Cortex of kidney (tissue), 1 donor: ENCODE measurements at places on chromosomes 2 and 18.

- DNase-seq: no peak
These were observed 38.0 kb downstream of the TMX3 start for GRCh38 chr18:68676913-68677312.

DNA sequence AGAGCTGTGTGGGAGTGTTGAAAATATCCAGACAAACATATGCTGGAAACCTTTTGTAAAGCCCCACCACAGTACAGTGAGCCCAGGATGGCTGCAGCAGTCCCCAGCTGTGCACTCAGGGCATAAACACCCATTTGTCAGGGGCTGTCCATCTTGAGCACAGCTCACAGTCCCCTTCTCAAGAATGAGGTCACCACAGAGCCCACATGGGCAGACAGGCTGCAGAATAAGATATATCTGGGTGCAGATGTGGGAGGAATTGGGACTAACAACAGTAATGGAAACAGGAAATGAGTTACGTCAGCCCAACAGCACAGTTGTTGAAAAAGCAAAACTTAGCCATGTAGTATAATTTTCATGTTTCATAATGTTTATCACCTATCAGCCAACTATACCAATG is 219.6 kb downstream of the ETAA1 start:
- no peak for DNase-seq

- DNase-seq: no peak
These were observed 111.1 kb downstream of the MEP1B start for GRCh38 chr18:32300914-32301313.

DNA sequence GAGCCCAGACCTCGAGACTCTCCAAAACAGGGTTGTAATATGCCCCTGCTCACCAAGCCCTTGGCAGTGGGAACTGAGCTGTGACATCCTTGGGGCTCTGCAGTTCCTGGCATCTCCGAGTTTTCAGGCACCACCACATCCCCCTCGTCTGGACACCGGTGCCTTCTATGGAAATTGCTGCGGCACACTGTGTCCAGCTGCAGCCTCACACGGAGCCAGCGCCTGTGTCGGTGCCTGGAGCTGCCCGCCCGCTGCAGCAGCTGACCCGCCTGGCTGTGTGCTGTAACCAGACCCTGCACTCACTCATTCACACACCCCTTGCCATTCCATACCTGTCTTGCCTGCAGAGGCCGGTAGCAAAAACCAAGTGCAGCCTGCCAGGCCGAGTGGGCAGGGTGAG is 11.8 kb downstream of the IWS1 start:
- DNase-seq: no peak

GRCh38 chr2:42897358-42897757 is 105.0 kb upstream of the HAAO start:
- no peak for DNase-seq

- DNase-seq: no peak
These were observed 1.8 kb downstream of the PRKCE start for GRCh38 chr2:45653122-45653913.

DNA sequence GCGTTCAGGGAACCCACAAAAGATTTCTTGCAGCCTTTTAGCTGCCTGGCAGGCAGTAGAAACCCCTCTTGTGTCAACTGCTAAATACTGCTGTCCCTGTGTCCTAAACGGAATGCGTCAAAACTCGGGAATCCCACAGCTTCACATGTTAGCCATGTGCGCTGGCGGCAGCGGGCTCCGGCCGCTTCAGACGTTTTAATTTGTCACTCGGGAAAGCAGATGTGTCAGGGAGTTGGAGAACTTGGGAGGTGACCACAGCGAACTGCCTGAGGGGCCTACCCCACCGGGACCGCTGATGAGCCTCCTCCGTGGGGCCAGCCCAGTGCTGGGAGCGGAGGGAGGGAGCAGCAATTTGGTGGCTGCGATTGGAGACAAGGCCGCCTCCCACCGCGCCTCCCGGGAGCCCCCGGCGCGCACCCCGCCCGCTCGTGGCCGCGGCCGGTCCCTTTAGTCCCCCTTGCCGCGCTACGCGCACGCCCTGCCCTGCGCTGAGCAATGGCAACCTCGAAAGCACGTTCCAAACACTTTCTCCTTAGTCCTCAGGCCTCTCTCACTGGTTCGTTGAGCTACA is 146.1 kb upstream of the SATB2 start:
- no peak for DNase-seq

GRCh38 chr2:112141626-112142007 is 3.4 kb downstream of the FBLN7 start:
- no peak for DNase-seq

DNA sequence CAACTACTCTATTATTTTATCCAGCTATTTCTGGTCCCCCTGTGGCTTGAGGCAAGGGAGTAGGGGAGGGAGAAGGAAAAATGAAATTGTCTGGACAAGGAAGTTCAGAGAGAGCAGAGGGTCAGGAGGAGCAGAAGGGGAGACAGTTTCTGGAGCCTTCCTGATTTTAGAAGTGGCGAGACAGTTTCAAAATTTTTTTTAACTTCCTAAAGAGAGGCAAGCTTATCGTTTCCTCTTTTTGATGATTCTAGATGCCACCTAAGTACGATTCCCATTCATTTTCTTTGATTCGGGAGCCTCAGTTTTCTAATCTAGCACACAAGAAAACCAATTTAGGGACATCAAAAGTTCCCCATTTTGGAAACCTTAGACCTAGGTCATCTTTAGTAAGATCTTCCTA is 96.9 kb upstream of the B3GNT2 start:
- no peak for DNase-seq

DNA sequence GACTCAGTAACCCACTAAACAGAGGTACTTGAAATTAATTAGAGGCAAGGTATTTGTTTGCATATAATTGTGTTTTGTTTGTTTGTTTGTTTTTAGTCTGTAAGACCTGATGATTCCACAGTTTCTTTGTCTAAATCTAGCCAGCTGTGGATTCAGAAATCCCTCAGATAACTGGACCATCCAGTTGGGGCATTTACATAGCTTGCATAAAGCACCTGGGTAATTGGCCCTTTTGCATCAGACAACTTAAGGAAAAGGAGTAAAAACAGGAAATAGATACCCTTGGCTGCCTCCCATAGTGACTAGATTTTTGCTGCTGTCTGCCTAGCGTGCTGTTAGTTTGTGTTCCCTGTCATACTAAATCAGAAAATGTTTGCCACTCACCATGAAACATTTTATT is 46.6 kb upstream of the XIRP2 start:
- no peak for DNase-seq

GRCh38 chr2:144713410-144713809 is 193.5 kb upstream of the ZEB2 start:
- DNase-seq: no peak

DNA sequence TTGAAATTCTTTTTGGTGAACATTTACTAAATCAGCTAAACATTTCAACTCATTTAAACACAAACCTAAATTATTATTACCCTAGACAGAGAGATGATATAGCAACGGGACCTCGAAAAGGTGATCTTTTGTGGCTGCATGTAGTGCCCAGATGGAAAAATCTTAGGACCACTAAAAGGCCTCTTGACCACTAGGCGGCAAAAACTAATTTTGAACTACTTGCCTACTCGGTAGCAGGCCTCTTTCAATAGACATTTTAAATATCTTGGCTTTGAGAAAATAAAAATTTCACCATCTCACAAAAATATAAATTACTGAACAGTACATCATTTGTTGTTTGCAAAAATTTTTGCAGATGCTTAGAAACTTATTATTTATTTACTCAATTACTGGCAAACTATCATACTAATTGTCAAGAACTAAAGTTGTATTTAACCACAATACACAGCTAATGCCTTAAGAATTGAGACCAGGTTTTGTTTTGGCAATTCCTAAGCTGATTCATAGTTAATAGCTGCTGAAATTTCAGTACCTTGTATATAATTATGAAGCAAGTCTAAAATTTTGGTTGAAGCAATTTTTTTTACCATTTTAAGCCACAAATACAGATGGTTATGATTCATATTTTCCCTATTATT is 9.4 kb downstream of the COL3A1 start:
- no peak for DNase-seq

DNA sequence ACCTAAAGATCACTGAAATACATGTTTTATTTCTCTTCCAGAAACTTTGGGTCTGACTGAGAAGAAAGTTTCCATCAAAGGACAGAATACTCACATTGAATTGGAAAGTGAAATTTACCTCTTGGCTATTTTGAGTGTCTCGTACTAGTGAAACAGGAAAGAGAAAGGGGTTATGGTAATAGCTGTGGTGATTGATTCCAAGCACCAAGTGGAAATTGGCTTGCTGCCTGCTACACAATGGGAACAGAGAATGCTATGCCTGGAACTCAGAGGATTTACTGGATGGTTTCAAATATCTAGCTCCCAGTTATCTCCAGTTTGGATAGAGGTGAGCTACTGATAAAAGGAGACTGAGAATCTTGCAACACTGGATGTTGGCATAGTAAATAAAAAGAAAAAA is 492.8 kb upstream of the FSIP2 start:
- DNase-seq: no peak

DNA sequence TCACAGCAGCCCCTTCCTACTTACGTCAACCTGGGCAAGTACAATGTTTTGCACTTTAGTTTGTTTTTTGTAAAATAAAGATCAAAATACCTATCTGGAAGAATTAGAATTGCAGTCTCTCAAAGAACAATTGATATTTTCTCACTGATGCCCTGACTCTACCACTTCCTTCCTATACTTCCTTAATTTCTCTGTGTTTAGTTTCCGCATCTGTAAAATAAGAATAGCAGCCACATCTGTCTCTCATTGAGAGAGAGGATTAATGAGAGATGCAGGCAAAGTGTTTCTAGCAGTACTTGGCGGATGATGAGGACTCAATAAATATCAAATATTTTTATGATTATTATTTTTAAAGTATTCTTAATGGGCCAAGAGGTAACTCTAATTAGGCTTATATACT is 122.6 kb upstream of the PIEZO2 start:
- DNase-seq: no peak

GRCh38 chr2:189648846-189649509 is 12.3 kb upstream of the ASNSD1 start:
- DNase-seq: no peak

GRCh38 chr2:43214253-43214652 is 12.2 kb downstream of the ZFP36L2 start:
- DNase-seq: no peak

DNA sequence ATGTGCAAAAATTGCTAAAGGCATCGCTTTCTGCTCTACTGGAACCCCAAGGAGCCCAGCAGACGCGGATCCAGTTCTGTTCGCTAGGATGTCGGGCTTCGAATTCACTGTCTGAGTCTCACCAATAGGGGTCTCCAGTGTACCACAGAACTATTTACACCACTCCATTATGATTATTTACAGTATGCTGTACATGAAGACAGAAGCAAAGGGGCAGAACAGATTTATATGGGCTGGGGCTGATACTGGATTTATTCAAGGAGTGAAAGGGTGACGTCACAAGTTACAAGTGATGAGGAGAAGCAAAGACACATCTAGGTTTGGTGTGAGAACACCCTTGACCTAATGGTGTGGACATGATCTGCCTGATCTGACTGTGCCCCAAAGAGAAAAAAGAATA is 185.3 kb upstream of the ATP5MC3 start:
- no peak for DNase-seq

- DNase-seq: no peak
These were observed 781.1 kb downstream of the MBD2 start for GRCh38 chr18:53443336-53443735.

- DNase-seq: no peak
These were observed 26.3 kb downstream of the KIF3C start for GRCh38 chr2:25955869-25956535.

- DNase-seq: no peak
These were observed 87.2 kb upstream of the GALNT5 start for GRCh38 chr2:157170299-157170698.

DNA sequence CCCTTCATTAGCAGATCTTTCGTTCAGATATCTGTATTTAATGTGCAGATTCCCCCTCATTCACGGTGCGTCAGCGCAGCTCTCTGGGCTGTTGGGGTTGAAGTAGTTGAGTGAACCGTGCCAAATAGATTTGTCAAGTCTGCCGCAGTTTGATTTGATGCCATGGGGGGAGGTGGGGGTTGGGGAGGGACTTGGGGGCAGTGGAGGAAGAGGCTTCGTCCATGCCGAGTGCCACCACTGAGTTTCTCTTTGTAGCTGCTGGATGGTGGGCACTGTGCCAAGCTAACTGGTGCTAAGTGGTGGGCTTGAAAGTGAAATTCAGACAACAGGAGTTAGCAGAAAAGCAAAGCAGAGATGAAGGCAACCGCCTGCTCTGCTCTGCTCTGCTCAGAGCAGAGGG is 47.9 kb downstream of the NRP2 start:
- no peak for DNase-seq

GRCh38 chr2:20355131-20355530 is 4.5 kb upstream of the PUM2 start:
- no peak for DNase-seq

DNA sequence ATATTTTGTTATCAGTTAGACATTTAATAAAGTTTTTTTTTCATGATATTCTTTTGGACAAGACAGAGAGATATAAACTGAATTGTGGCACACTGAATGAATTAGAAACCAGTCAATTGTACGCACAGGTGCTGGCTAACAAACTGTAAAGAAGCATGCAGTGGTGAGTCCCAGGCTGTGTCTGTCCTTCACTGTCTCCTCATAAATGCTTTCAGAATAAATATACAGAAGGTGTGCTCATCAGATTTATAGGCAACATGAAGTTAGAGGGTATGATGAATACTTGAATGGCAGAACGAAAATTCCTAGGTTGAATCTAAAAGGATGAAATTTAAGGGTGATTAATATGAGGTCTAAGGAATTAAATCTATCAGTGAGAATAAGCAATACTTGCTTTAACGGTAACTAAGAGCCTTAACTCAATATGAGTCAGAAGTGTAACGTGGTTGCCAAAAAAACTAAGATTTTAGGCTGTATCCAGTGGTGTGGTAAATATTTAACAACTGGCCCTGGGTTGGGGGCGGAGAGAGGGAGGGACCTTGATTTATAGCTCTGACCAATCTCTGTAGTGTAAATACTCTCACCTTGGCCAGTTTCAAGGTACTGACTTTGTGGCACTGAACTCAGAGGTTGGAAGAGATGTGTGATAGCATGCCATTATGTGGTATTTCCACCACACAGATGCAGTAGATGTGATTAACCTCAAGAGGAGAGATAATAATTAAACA is 41.9 kb upstream of the AAK1 start:
- no peak for DNase-seq

DNA sequence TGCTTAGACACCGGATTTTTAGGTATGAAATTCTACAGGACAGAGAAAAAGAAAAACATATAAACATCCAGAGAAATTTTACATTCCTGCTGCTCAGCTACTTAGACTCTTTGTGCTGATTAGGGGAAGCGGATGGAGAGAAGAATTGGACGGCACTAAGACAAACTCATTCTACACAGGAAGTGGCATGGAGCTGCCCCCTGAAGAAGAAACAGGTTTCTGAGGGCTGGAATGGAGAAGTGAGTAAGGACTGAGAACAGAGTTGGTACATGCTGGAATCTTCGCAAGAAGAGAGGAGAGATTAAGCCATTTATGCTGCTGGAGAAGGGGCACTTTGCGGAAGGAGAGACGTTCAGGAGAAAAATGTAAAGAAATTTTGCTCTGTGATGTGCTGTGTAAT is 253.0 kb upstream of the ERBB4 start:
- DNase-seq: no peak
